ENCODE measurements at places on chromosomes 1 and 21. TPM values are rescaled to one million over a fixed set of nuclear protein-coding genes. Genes with fewer than 3 reads are reported as not detected.

SMIM1 gene
- 1.1 TPM for total RNA-seq

HPCA gene
- not detected for total RNA-seq

NUDT4B gene
- total RNA-seq, result not detected

RNF223 gene
- total RNA-seq, result not detected

SLC2A5 gene
- 0.07 TPM for total RNA-seq

CHODL gene
- total RNA-seq, result not detected

RGS21 gene
- not detected for total RNA-seq

CCDC24 gene
- total RNA-seq, result 8.2 TPM

ADCY10 gene
- not detected for total RNA-seq

OR2L13 gene
- not detected for total RNA-seq

DNA sequence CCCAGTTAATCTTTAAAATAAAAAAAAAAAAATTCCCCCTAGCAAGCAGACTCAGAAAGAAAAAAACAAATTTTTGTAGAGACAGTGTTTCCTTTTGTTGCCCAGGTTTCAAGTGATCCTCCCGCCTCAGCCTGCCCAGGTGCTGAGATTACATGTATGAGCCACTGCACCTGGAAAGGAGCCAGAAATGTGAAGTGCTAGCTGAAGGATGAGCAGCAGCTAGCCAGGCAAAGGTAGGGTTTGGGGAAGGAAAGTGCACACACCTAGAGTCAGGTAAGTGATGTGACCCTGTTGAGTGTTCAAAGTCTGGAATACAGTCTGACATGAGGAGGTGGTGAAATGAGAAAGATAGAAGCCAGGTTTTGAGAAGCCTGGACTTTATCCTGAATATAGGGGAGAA is 1.7 kb downstream of the AKR1A1 start:
- no peak for DNase-seq

GRCh38 chr1:183604038-183604808 is 14.0 kb upstream of the NCF2 start:
- peak; percentile 87 for DNase-seq

DNA sequence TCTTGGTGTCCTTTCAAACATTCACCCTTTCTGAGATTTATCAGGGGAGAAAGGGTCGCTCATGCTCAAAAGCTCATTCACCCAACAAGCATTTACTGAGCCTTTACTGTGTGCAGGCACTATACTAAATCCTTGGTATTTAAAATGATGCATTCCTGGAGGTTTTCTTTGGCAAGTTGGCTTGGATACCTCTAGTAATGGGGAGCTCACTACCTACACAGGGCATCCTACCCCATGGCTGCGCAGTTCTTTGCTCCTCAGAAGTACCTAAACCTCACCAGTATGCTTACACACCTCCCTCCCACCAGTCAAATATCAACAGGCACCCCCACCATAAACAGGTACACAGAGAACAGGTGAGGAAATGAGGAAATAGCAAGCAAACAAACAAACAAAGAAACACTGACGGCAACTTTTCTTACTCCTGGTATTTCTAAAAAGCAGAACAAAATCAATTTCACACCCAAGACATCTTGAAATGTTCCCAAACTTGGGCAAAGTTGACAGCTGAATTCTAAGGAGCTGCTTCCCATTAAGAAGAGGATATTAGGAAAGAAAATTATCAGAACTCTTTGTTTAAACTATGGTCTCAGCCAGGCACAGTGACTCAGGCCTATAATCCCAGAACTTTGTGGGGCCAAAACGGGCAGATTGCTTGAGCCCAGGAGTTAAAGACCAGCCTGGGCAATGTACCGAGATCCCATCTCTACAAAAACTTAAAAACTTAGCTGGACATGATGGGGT is 104.8 kb downstream of the PSMG1 start:
- DNase-seq, result no peak

GRCh38 chr1:25009671-25010262 is 79.7 kb upstream of the RUNX3 start:
- DNase-seq, result no peak

DNA sequence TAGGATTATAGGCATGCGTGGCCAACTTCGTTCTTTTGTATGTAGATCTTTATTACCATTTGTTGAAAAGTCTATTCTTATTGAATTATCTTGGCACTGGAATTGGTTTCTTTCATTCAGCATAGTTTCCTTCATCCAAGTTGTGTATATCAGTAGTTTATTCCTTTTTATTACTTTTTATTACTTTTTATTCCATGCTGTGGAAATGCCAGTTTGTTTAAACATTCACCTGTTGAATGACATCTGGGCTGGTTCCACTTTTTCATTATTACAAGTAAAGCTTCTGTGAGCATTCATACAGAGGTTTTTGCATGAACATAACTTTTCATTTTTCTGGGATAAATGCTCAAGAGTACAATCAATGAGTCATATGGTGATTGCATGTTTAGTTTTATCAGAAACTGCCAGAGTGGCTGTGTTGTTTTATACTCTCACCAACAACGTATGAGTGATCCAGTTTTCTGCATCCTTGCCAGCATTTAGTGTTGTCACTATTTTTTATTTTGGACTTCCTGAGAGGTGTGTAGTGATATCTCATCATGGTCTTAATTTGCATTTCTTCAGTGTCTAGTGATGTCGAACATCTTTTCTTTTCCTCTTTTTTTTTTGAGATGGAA is 28.6 kb downstream of the PTPRU start:
- peak; percentile 69 for DNase-seq

DNA sequence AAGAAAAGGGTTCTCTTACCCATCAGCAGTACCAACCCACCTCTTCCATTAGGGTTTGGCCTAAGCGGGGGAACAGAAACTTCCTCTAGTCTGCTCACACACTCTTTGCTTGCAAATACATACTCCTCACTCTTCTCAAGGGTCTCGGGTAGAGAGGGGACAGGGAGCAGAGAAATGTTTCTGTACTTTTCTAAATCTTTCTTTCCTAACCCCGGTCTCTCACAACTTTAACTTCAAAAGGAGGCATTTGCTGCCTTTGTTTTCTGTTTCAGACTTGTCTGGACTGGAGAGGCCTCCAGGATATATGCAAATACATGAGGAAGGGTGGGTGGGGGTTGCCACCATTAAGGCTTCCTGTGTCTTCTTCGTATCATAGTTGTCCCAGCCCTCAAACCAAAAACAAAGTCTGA is 10.5 kb upstream of the LAX1 start:
- no peak for DNase-seq

DNA sequence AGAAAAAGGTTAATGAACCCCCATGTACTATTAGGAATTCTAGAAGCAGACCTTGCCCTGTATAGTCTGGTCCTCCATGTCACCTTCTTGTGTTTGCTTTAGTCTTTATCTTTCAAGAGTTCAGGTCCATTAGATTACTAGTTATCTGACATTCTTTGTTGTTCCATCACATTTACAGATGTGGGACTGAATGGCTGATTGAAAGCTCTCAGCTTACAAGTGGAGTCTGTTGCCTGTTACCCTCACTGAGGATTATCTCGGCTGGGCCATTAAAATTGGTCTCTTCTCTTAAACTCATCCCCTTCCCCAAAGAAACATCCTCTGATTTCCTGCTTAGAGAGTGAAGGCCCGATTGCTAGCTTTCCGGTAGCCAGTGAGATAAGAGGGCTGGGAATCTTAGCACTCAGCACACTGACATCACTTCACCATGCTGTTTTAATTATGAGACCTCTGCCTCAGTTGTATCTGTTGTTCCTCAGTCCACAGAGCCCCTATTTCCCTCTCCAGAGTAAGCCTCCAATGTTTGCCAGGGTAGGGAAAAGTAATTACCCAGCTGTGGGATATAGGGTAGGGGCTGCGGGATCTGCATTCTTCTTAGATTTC is 76.8 kb downstream of the LPGAT1 start:
- DNase-seq, result no peak

- DNase-seq, result no peak
Observed at GRCh38 chr21:42218836-42219605, at the start of gene ABCG1. TSS of gene ABCG1 (plus strand) at chr21:42219140. CDS start at chr21:42219263, 123 bp downstream.

DNA sequence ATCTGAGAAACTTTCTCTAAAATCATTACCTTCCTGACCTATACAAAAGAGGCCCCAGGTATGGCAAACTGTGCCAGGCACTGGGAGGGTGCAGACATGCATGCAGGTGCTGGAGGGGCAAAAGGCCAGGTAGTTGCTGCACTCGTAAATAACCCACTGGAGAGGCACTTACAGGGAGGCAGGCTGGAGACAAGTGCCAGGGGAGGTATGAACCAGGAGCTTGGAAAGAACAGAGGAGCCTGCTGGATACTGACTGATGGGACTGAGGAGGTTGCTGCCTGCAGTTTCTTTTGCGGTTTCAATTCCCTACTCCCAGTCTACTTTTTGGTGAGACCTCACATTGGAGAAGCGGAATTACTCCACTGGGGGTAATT is 113.9 kb downstream of the DSCAM start:
- no peak for DNase-seq

GRCh38 chr1:181503171-181503810 is 20.0 kb downstream of the CACNA1E start:
- DNase-seq, result no peak

GRCh38 chr1:194279975-194280374 is 1093.6 kb upstream of the B3GALT2 start:
- no peak for DNase-seq

- DNase-seq, result no peak
Observed at GRCh38 chr1:45196863-45197262, 9.5 kb downstream of the ZSWIM5 start.

GRCh38 chr1:148315071-148315811 is 163.2 kb upstream of the NBPF11 start:
- DNase-seq, result no peak

- no peak for DNase-seq
Observed at GRCh38 chr1:192794768-192795035, 14.1 kb upstream of the RGS2 start.

- peak; percentile 98 for DNase-seq
Observed at GRCh38 chr1:156728599-156729462, at the start of gene ISG20L2. TSS of gene ISG20L2 (minus strand) at chr1:156728766. CDS start at chr1:156727652, 1,114 bp downstream.

GRCh38 chr1:192632188-192632587 is 3.8 kb upstream of the RGS13 start:
- DNase-seq, result no peak

DNA sequence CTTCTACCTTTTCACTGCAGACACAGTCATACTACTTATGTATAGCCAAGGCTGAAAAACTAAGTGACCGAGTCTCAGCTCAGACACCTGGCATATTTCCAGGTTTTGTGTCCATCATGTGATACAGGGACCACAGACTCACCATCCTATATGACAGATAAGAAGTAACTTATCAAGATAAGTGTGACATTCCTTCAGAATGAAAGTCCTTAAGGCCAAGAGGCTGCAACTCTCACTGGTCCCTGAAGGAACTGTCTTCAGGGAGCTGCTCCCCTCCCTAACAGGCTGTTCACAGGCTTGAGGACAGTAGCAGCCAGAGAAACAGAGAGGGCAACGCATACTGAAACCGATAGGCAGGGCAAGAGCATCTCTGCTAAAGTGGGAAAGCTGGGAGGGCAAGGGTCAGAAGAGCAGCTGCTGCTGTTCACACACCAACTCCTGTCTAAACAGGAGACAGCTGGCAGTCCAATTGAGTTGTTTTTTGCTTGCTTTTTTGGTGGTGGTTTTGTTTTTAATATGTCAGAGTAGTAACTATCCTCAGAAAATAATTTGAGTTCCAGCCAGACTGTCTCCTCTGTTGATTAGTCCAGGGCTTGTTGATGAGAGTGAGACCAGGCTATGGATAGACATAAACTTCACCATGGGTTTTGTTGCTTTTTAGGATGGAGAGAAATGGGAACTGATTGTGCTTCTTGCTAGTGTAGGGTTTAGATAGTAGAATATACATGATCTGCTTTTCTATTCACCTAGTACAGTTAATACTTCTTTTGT is 67.7 kb downstream of the MACF1 start:
- DNase-seq, result no peak

DNA sequence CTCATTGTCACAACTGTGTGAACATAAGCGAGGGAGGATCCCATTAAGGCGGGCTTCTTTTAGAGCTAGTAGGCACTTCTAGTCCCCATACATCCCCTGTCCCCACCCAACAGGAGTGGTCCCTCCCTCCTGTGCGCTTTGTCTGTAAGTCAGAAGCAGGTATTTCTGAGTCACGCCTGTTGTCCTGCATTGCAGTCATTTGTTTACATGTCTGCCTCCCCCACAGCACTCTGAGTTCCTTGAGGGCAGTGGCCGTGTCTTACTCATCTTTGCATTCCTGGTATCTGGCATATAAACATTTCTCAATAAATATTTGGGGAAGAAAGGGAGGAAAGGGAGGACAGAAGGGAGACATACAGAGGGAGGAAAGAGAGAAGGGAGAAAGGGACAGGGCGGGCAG is 40.3 kb downstream of the PLEKHA6 start:
- DNase-seq, result peak; percentile 90

- DNase-seq, result no peak
Observed at GRCh38 chr21:36692114-36692834, 6.6 kb upstream of the SIM2 start.

- DNase-seq, result no peak
Observed at GRCh38 chr1:186949173-186949572, 120.4 kb downstream of the PLA2G4A start.

DNA sequence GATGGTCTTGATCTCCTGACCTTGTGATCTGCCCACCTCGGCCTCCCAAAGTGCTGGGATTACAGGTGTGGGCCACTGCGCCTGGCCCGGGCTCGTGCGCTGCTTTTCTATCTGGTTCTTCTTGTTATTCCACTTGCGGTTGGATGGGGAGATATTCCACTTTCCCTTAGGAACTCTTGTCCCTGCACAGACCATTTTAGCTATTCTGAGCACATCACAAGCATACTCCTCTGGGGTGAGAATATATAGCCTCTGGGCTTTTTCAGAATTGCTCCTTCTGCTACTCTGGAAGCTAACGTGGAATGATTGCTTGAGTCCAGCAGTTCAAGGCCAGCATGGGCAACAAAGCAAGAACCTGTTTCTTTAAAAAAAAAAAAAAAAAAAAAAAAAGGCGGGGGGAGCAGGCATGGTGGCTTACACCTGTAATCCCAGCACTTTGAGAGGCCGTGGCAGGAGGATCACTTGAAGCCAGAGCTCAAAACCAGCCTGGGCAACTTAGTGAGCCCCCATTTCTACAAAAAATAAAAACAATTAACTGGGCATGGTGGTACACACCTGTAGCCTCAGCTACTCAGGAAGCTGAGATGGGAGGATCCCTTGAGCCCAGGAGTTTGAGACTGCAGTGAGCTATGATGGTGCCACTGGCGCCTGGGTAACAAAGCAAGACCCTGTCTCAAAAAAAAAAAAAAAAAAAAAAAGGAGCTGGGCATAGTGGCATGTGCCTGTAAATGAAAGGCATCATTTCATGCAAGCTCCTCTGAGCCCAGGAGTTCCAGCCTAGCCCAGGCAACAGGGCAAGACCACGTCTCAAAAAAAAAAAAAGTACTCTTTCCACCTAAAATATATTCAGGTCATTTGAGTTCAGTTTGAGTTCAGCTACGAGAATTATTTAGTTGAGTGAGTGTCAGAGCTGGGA is 11.8 kb upstream of the PGD start:
- DNase-seq, result no peak

GRCh38 chr1:39539252-39539790 is 37.3 kb downstream of the PABPC4 start:
- peak; percentile 62 for DNase-seq

GRCh38 chr1:201750934-201751333 is 78.0 kb upstream of the IPO9 start:
- peak; percentile 76 for DNase-seq
